ENCODE measurements at places on chromosomes 2 and 18.

- ATAC-seq, result no peak
These were observed 63.5 kb upstream of the RBM44 start for GRCh38 chr2:237734905-237735623.

DNA sequence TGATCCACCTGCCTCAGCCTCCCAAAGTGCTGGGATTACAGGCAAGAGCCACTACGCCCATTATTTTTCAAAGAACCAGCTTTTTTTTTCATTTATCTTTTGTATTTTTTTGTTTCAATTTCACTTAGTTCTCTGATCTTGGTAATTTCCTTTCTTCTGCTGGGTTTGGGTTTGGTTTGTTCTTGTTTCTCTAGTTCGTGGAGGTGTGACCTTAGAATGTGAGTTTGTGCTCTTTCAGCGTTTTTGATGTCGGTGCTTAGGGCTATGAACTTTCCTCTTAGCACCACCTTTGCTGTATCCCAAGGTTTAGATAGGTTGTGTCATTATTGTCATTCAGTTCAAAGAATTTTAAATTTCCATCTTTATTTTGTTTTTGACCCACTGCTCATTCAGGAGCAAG is 86.7 kb upstream of the MSTN start:
- ATAC-seq, result no peak

DNA sequence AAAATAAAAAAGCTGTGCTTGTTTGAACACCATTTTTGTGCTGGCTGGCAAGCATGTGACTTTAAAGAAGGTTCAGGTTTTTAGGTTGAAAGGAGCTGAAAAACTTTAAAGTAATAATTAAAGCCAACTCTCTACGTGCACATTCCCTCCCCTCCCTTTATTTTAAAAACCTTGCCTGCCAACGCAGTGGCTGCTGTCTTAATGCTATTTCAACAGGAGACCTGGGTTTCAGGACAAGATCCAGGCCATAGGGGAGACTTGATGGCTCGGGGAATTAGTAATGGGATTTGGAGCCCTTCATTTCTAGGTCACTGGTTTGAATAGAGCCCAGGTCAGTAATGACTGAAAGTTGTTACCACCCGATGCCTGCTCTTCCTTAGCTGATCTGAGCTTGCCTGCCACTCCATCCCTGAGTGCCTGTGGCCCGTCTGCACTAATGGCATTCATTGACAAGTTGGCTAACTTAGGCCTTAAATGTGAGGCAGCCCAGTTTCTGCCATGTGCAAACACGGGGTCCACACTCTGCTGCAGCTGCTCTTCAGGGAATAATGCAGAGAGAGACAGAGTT is 1233.2 kb upstream of the ZEB2 start:
- no peak for ATAC-seq

- ATAC-seq, result no peak
These were observed 2.9 kb downstream of the ALS2 start for GRCh38 chr2:201777869-201778268.

GRCh38 chr18:47928466-47928865 is 2.0 kb downstream of the SMAD2 start:
- no peak for ATAC-seq

DNA sequence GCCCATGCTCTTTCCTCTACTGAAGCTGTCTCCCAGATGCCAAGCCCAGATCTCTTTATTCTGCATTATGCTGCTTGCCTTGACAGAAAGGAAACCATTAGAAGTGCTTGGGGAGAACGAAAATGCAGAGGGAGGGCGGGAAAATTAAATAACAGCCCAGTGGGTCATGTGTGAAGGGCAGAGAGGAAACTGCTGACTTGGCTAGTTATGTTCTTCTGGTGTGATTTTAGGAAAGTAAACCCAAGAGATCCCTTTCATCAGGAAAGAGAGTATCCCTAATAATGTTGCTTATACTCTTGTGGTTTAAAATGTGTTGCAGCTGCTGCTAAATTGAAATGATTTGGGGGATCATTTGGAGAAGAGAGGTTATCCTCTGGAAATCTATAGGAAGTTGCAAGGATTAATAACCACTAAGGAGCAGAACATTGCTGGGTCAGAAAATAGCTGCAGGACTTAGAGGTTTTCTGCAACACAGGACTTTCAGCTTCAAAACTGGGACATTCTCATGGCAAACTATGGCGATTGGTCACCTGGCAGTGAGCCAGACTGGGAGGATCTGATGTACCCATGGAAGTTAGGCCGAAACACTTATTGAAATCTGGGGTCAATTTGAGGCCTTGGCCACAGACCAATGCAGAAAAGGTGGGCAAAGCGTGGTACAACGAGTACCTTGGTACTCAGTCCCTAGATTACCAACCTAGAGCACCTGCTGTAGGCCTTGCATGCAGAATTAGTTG is 172.2 kb downstream of the TMEM247 start:
- no peak for ATAC-seq

GRCh38 chr2:30686669-30687068 is 120.6 kb downstream of the CAPN13 start:
- ATAC-seq, result no peak

DNA sequence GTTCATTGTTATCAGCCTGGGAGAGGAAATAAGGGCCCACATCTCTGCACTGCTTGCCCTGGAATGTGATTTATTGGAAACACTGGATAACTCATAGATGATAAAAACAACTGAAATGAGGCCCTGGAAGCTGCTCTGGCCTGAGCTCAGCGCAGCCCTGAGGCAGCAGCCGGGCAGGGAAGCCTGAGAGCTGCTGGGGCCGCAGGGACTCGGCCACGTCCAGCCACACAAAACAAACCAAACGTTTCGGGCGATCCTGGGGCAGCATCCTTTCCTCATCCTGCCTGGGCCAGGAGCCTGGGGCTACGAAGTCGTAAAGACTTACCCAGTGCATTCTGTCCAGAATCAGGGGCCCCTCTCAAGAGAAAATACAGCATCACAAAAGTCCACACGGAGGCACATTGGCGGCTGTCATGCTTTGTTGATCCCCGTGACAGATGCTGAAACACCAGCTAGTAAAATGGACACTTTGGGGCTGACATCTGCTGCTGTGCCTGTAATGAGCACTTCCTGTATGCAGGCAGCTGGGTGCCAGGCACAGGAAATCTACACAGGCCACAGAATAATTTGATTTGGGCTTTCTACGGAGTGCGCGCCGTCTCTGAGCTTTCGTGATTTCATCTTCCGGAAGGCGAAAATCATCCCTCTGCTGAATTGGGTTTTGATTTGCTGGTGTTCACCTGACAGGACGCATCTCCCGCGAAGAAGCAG is 250.6 kb downstream of the EIPR1 start:
- ATAC-seq, result peak; percentile 69

GRCh38 chr2:173358616-173359015 is 3.9 kb downstream of the CDCA7 start:
- no peak for ATAC-seq

- ATAC-seq, result peak; percentile 56
These were observed 44.1 kb downstream of the ATOH8 start for GRCh38 chr2:85797921-85798320.

Data from SK-N-SH treated with all-trans-retinoic acid at 6 μM for 48 hours (cell line).